ENCODE measurements at places on chromosomes 4 and X.

- DNase-seq, result no peak
Measured at GRCh38 chr4:170849969-170850368, 760.2 kb upstream of the AADAT start.

- DNase-seq, result no peak
Measured at GRCh38 chrX:106220177-106220576, 52.1 kb downstream of the PWWP3B start.

DNA sequence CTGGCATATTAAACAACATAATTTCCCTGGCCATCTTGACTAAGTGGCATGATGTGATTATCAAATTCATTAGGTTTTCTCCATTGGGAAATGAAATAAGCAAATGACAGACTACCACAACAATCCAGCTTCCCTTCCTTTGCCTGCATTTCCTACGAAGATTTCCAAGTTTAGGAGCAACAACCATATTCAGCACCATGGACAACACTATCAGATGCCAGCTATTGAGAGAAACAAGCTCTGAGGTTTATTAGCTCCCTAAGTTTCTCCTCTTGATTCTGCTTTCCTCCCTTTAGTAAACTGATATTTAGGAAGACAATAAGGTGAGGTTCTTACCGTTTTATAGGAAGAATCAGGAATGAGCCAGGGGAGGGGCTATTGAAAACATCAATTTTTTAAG, 36.2 kb downstream of the DCX start:
- DNase-seq, result no peak

- DNase-seq, result no peak
Measured at GRCh38 chr4:41797260-41797659, 48.7 kb upstream of the PHOX2B start.

GRCh38 chrX:109441266-109441665, 40.6 kb downstream of the GUCY2F start:
- no peak for DNase-seq

DNA sequence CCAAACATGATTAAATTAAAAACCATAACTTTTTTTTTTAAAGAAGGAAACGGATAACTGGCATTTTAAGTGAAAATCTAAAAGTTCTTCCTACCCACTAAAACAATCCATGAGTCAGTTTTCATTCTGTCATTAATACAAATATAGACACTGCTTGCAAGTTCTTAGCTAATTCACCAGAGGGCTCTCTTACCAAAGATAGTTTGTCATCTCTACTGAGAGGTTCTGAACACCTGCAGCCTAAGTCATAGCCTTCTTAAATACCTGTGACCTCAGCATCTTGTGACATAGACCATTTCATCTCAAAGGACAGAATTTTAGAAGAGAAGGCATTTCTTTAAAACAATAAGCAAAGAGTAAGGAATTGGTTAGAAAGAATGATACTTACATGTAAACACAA, 65.3 kb upstream of the FAM120C start:
- DNase-seq, result no peak

- DNase-seq, result no peak
Measured at GRCh38 chr4:74092957-74093356, 6.0 kb downstream of the CXCL2 start.

DNA sequence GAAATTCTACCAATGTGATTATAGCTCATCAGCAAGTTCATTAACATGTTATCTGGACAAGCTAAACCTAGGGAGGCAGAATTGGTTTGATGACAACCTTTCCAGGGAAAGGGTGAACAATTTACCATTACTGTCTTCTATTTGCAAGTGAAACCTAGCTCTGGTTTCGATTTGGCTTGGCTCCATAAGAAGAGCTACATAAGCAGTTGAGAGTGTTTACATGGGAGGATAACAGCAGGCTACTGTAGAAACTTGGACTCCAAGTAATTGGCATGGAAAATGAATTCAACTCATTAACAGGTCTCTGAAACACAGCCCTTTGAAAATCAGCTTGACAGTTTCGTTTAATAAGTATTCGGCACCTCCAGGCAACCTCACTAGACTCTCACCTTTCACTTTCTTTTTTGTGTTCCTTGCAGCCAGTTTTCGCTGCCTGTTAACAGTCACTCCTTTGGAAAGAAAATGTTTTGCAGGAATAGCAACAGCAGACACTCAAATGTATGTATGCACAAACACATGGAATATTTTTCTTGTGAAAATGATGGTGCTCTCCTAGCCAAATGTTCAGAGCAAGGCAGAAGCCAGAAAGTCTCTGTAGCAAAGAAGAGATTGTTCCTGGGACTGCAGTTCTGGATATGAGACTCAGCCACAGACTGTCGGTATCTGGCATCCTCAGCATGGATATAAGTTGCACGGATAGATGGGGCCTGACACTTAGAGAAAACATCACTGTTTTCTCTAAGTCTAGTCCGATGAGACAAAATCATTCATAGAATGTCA, 27.5 kb downstream of the POU3F4 start:
- DNase-seq, result no peak

DNA sequence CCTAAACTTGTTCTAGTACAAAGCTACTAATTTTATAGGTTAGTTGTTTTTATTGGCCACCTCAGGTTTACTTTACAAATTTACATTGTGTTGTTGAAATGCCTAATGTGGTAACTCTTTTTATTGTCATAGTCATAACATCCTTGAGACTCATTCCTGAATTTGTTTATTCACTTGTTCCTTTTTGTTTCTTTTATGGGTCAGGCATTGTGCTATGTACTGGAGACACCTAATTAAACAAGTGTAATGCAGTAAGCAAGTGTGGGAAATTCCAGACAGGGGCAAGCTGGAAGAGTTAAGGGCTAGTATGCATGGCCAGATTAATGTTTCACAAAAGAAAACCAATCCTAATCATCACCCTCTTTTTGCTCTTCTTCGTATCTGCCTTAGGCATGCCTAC, 30.5 kb upstream of the TTC29 start:
- DNase-seq, result no peak

- no peak for DNase-seq
Measured at GRCh38 chr4:109302361-109303139, at the start of gene COL25A1. Gene COL25A1 (minus strand): TSS chr4:109302658.

DNA sequence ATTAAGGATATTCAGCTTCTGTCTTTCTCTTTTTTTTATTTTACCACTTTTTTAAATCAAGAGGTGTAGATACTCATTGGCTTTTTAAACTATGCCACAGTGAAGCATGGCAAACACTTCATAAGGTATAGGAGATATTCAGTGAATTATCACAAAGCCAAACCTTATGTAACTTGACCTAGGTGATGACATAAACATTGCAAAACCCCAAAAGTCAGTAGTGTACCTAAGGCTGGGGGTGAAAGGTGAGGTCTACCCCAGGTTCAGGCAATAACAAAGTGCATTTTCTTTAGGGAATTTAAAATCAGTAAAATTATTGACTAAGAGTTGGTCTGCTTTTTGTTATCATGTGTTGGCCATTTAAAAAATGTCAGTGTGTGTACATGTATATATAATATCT, 39.1 kb downstream of the CDKL5 start:
- DNase-seq, result no peak

- no peak for DNase-seq
Measured at GRCh38 chrX:150258463-150259430, 104.4 kb upstream of the MAMLD1 start.

GRCh38 chrX:19673375-19674040, 158.2 kb upstream of the MAP3K15 start:
- no peak for DNase-seq

DNA sequence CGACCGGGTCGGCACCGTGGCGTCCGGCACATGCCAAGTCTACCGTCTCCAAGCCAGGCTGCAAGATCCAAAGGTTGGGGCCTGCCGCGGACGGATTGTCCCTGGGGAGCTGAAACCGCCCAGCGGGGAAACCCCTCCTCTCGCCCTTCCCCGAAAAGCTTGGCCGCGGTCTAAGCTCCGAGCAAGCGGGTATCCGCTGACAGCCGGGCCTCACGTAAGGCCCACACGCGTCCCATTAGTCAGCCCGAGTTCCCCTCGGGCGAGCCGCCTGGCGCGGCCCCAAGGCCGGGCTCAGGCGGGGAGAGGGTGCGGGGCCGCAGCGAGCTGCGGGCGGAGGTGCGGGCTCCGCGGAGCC, 6.8 kb upstream of the BCOR start:
- DNase-seq, result no peak

DNA sequence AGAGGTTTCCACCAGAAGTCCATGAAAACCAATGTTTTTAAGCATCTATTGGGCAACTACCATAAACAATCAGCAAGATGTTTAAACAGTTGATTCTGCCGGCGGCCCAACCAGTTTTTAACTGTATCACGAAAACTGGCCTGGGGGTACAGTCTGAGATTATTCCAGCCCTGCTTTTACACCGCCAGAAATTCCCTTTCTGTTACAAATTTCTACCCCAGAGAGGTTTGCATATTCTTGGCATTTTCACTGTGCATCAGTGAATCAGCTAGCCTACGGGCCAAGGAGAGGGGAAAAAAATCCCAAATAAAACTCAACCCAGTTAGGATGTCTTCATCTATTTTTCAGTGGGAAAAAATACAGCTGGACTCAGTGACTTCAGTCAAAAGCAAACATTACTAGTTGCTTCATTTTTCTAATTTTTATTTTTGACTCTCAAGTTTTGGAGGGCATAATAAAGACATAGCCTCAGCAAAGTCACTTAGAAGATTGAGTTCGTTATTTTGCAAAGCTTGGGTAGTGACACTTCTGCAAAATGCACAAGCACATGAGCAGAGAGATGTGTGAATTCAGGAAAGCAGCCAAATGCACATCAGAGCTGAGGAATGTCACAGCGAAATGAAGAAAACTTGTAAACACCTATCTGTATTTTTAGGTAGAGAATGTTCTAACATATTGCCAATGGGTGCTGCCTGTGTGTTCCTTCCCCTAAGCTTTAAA, 167.8 kb upstream of the GK2 start:
- DNase-seq, result no peak

DNA sequence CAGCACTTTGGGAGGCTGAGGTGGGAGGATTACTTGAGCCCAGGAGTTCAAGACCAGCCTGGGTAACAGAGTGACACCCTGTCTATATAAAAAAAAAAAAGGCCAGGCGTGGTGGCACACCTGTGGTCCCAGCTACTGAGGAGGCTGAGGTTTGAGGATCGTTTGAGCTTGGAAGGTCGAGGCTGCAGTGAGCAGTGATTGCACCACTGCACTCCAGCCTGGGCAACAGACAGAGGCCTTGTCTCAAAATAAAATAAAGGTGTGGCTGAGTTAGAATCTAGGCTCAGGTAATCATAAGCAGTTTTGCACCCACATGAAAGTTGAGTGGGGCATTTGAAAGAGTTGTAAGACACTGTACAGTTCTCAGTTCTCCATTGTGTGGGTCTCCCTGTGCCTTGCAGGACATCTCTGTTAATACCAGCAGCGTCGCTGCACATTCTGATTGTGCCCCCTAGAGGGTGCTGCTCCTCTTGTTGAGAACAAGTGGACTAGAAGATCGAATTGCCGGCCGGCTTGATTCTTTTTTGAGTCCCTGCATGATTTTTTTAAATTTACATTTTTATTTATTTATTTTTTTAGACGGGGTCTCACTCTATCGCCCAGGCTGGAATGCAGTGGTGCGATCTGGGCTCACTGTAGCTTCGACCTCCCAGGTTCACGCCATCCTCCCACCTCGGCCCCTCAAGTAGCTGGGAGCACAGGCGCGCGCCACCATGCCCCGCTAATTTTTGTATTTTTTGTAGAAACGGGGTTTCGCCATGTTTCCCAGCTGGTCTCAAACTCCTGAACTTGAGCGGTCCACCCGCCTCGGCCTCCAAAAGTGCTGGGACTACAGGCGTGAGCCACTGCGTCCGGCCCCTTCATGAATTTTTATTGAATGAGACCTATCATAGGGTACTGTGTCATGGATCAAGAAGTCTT, 73.6 kb upstream of the RBMX start:
- DNase-seq, result no peak

Measured in GM18507 (cell line).